CD4-positive, alpha-beta T cell treated with Interleukin-12 subunit alpha and Interleukin-12 subunit beta, for 1 hour (primary cell): ENCODE measurements at places on chromosomes 6 and 20.

- no peak for DNase-seq
Measured at GRCh38 chr6:49543087-49543858, 7.2 kb upstream of the C6orf141 start.

DNA sequence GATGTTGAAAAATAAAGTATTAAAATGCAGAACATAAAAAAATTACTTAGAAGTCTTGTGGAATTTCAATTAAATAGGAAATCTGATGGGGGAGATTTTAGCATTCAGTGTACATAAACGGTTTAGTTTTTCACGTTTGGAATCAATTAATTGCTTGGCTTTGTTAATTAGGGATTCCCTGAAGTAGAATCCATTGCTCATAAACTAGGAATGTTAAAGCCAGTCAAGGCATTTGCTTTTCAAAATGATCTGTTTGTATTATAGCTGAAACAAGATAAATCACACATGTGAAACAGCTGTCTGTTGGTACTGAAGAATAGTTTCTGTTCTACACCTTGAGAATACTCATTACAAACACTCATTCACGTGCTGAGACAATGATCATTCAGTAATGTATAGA lies 297.9 kb downstream of the TBC1D7 start:
- no peak for DNase-seq

GRCh38 chr20:4341804-4342485 lies 326.6 kb upstream of the RNF24 start:
- no peak for DNase-seq

DNA sequence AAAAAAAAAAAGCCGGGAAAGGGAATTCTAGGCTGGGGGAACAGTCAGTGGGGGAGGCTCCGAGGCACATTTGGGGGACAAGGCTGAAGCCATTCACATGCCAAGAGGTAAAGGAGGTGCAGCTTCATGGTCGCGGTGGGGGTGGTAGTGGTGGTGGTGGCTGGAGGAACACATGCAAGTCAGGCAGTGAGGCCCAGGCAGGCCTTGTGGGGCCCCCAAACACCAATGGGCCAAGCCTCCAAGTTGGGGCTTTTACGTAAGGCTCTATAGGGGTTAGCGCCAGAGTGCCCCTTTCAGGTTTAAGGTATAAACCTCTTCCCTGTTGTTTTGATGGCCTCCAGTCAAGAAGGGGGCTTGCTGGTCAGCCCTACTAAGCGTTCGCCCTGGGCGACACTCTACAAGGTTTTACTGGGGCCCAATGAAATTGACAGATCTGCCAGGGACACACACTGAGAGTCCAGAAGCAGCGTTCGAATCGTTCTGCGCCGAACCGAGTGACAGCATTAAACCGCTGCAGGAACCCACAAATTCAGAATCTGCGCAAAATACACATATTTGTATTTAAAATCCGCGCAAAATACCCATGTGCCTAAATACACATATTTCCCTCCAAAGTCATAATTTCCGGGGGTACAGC lies 818 bp upstream of the AP5S1 start:
- DNase-seq: no peak

GRCh38 chr6:130693944-130694343 lies 133.3 kb upstream of the SMLR1 start:
- DNase-seq: no peak

DNA sequence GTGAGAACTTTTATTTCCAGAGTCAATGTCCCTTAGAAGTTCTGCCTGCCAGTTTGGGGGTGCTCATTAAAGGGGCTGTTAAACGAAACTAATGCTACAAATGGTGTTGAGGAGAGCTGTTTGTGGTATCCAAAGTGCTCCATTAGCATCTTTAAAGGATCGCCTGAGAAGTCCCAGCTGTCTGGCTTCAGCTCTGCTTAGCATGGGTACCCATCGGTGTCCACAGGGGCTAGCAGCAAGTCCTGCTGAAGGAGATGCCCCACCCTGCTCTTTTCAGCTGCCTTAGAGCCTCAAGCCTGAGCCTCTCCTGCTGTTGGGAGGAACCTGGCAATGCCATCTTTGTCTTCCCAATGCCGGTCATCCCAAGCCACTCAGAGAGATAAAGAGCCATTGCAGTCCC lies 111.1 kb downstream of the FOXO3 start:
- no peak for DNase-seq
